ENCODE measurements at places on chromosomes 7 and 10.
A peak's percentile ranks its signal among the peaks of the same experiment; 100 is the strongest.

GRCh38 chr7:151679071-151679708 lies 159.5 kb upstream of the RHEB start:
- no peak for DNase-seq

- no peak for DNase-seq
These were observed 296.1 kb upstream of the SEMA3A start for GRCh38 chr7:84490661-84491060.

DNA sequence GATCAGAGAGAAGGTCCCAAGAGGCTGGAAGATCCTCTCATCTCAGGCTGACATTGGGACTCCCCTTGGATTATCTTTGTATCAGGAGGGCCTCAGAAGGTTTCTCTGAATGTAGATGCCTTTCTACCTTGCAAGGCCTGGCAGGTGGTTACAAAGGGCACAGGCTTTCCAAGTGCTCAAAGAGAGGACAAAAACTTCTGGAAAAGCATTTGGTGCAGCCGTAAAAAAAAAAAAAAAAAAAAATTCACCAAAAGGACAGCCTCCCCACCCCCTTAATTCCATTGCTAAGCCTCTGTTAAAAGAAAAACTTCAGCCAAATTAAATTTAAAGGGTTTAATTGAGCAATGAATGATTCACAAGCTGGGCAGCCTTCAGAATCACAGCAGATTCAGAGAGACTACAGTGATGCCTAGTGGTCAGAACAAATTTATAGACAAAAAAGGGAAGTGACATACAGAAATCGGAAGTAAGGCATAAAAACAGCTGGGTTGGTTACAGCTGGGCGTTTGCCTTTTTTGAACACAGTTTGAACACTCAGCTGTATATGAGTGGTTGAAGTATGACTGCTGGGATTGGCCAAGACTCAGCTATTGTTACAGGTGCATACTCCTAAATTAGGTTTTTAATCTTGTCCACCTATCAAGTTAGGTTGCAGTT lies 42.5 kb upstream of the LRGUK start:
- no peak for DNase-seq

- DNase-seq: no peak
These were observed 694.9 kb upstream of the KCND2 start for GRCh38 chr7:119578116-119578515.

DNA sequence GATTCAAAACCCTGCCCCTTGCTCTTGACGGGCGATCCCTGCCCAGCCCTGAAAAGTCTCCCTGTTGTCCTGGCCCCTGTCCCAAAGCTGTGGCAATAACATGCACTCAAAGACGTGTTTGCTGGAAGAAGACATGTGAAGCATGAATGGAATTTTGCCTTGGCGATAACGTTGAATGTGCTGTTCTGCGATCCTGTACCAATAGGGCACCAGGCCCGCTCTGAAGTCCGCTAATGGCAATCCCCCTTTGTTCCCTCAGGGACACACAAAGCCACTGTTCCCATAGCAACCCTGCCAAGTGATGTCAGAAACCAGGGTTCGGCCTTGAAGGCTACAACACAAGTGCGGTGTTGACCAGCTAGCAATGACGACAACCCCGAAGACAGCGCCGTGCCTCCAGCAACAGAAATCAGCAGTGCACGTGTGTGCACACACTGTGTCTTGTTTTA lies 284.6 kb downstream of the KLF6 start:
- DNase-seq: peak; percentile 65

Data from left lung (tissue), 14 donors.